AG08396 (cell line): ENCODE measurements at places on chromosomes 7 and 10.
A peak's percentile ranks its signal among the peaks of the same experiment; 100 is the strongest.

- no peak for DNase-seq
Observed at GRCh38 chr7:80060218-80060806, 74.3 kb upstream of the GNAI1 start.

- no peak for DNase-seq
Observed at GRCh38 chr10:32143302-32143847, 87.2 kb upstream of the KIF5B start.

DNA sequence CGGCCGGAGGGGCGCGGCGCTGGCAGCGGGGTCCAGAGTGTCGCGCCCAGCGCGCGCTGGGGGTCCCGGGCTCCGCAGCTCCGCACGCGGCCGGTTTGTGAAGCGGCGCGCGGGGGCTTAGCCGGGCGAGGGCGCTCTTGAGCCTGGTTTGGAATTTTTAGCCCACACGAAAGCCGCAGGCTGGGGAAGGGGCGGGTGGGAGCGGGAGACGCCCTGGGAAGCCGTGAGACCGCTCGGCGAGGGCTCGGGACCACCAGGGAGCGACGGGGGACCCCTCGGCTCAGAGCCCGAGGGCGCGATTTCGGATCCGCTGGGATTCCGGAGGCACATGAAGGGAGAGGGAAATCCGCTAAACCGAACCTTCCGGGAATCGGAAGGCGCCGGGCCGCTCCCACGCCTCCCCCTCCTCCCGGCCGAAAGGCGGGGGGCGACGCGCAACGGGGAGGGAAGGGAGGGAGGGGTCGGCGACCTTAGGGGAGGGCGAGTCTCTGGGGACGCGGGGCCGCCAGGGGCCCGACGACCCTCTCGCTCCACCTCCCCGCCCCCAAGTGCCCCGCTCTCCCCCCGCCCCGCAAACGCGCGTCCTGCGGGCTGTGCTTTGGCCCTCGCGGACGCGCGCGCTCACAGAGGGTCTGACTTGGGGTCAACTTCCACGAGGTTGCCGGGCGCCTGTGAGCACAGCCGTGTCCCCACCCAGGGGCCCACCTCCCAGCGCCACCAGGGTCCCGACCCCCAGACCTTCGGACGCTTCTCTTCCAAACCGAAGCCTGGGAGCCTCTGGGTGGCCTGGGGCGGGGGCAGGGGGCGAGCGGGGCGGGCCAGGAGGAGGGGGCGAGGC lies 5.1 kb upstream of the ELFN1 start:
- peak; percentile 91 for DNase-seq

DNA sequence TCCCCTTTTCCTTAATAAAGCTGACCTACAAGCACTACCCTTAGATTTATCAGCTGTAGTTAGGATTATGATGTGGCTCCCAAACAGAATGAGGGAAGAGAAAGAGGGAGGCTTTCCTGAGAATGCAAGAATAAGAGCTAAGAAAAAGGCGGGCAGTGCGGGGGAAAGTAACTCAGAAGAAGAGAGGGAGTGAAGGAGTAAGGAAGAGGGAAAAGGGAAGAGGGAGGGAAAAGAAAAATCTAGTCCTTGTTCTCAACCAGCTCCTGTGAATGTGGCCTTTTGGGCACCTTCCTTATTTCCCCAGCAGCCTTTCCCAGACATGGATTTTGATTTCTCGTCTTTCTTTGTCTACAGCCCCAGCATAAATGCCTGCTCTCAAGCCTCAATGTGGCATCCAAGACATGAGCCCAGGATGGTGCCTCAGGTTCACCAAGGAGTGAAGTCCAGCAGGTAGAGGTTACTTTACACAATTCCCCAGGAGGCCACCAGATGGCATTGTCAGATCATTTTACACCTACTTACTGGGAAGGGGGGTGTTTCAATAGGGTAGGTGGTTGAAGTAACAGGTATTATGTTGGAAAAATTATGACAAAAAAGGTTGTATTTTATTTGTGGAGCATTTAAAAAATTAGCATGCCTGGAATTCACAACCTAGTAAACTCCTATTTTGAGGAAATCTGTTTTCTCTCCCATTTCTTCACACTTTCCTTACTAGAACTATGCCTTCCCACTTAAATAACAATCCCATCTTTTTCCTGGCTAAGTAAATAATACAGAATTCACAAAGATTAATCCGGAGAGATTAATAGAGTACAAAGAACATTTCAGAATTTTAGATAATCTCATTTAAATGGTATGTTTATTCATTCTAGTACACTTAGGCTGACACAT lies 106.5 kb downstream of the HTR7 start:
- DNase-seq = peak; percentile 29

DNA sequence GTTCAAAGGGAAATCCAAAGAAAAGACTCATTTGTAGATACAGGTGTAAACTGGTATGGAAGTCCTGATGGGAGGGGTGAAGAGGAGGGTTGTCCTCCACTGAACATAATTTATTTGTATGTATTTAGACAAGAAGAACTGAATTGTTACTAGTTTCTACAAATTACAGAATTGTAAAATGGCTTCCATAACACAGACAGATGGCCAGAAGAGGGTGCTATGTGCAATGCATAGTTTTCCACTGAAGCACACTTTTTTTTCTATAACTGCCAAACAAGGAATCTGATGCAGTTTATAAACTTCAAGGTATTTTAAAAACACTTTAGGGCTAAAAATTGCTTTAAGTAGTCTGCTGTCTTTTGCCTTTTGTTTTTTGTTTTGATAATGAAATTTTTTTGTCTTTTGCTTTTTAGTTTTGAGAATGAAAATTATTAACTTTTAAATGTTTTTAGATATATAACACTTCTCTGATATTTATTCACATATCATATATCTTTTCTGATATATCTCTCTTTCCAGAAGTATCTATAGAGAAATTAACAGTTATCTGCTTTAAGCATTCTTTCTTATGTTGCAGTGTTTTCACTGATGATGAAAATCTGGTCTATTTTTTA lies 58.5 kb downstream of the PHYHIPL start:
- DNase-seq = peak; percentile 7

DNA sequence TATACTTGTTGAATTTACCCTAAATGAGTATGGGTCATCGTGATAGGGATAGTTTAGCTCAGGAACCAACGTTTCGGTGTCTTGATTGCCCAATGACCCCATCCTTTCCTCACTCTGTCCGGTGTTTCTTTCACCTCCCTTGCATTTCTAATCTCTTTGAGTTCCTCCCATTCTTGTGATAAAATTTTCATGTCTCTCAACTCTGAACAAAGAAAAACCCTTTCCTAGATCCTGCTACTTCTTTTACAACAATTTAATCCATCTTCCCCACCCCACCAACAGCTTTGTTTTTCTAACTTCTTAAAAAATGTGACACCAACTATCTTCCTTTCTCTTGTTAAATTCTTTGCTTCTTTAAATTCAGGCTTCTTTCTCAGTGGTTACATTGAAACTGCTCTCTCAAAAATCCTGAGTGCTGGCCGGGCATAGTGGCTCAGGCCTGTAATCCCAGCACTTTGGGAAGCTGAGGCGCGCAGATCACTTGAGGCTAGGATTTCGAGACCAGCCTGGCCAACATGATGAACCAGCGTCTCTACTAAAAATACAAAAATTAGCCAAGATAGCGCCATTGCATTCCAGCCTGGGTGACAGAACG lies 130.3 kb upstream of the MINDY3 start:
- no peak for DNase-seq

DNA sequence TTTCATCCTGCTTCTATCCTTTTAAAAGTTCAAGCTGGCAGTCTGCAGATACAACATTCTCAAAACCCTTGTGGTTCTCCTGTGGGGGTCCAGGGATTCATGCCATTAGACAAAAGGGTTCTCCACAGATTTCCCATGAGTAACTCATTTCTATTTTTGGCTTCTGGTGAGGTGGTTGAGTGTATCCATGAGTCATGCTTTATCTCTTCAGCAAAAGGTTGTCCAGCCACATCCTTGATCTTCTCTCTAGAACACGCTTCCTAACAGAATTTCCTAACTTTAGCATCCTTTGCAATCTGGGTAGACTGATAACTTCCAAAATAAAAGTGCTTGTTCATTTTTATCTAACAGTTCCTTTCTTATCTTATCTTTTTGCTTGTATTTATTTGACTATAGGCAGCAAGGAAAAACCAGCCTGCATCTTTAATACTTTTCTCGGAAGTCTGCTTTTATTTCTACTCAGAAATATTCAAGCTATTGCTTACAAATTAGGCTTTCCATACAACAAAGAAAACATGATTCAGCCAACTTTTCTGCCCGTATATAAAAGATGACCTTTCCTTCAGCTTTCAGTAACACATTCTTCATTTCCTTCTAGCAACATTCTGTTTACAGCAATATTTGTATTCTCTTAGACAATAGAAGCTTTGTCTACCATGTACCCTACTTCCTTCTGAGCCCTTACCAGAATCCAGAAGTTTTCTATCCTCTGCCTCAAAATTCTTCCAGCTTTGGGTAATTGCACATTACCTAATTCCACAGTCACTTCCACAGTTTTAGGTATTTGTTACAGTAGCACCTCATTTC lies 79.3 kb upstream of the IL6 start:
- DNase-seq = peak; percentile 48

DNA sequence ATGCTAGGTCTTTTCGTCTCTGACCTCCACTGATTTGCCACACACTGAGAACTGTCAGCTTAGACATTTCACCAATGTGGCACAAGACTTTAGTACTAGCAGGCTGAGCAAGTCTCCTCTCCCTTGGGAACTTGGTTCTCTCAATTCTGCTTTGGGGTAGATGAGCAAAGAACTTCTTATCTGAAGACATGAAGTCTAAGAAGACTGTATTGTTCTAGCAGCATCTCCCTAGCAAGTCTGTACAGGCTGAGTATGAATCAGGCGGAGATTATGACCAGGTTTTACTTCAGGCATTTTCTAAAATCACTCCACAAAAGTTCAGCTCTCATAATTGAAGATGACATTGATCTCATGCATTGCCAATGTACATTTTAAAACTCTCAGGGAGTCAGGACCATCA lies 23.8 kb upstream of the STN1 start:
- no peak for DNase-seq

- DNase-seq = no peak
Observed at GRCh38 chr10:128526791-128527375, 400.7 kb upstream of the MKI67 start.

DNA sequence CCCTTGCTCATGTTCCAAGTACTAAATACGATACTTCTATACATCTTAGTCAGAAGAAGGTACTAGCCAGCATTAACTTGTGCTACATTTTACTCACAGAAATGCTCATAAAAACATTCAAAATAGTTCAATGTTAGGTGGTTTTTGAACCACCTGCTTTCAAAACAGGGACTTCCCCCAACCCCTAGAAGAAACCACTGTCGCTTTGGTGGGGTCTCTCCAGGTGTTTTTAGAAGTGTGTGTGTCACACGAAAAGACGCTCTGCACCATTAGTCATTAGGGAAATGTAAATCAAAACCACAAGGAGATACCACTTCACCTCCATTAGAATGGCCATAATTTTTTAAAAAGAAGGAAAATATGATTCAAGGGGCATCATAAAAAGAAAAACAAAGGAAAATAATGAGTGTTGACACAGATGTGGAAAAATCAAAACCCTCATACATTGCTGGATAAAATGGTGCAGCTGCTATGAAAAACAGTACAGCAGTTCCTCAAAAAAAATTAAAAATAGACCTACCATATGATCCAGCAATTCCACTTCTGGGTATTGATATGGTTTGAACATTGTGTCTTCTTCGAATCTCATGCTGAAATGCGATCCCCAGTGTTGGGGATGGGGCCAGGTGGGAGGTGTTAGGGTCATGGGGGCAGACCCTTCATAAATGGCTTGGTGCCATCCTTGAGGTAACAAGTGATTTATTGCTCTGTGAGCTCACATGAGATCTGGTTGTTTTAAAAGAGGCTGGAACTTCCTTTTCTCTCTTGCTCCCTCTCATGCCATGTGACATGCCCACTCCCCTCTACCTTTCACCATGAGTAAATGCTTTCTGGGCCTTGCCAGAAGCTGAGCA lies 74.2 kb downstream of the MALSU1 start:
- DNase-seq = no peak

DNA sequence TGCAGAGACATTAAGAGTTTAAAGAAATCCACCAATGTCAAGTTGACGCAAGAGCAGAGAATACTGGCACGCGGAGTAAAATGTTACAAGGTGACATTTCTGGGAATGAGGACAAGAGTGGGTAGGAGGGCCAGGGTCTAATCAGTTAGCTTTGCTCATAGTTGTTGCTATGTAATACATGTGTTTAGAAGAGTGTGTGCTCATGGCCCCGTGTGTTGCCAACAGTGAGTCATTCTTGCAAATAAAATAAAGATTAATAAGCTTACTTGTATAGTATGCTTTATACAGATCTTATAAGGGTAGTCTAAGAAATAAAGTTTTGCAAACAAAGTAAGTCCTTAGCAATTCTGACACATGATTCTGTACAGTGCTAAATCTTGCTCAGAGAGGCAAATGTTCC lies 64.5 kb downstream of the DNMBP start:
- peak; percentile 67 for DNase-seq
